Upper lobe of right lung (tissue), 1 donor: ENCODE measurements at places on chromosomes 12 and 14. TPM values are rescaled to one million over a fixed set of nuclear protein-coding genes. Genes with fewer than 3 reads are reported as not detected.

KRT3 gene
- not detected for total RNA-seq

AJUBA gene
- total RNA-seq: 37.8 TPM

ACSS3 gene
- 35.9 TPM for total RNA-seq

INHBE gene
- total RNA-seq: not detected

DPPA3 gene
- not detected for total RNA-seq

C12orf43 gene
- total RNA-seq: 15.5 TPM
